ENCODE measurements at places on chromosomes 1 and 21. TPM values are rescaled to one million over a fixed set of nuclear protein-coding genes. Genes with fewer than 3 reads are reported as not detected.

GRCh38 chr1:47137198-47137597 is at the start of gene CYP4A22:
Gene CYP4A22 (plus strand): TSS chr1:47137441. CDS start chr1:47137486, 45 bp downstream.
- DNase-seq = no peak

Gene CHODL
- polyA plus RNA-seq = 1.2 TPM

- no peak for DNase-seq
These were observed 11.0 kb upstream of the CASQ1 start for GRCh38 chr1:160179336-160179735.

DNA sequence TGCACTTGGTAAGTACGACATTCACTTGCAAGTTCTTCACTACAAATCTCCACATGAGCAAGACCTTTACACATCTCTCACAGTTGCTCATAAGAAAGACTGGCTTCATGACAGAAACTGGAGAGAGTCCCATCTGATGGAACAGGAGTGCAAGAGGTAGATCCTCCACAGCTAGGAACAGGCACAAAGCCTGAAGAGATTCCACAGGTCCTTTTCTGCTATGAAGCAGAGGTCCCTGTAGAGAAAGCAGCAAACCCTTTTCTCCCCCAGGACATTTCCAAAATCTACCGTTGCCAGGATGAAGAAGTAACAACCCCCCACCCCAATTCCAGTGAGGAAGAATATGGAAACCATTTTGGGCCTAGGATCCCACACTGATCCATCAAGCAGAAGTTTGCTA is 47.3 kb downstream of the EIF4G3 start:
- DNase-seq = no peak

DNA sequence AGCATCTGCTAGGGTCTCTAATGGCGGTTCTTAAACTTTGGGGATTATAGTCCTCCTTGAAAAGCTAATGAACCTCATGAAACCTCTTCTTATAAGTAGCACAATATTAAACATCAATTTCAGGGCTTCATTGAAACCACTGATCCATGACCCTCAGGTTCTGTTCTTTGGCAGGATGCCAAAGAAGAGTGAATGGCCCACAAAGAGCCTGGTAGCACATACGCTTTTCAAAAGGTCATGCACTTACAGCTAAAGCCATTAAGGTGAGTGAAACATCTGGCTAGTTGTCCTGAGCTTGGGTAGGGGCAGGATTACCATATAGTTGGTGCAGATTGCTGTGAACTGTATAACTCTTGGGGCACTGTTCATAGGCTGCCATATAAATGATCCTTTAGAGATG is 42.3 kb downstream of the MDM4 start:
- DNase-seq = no peak

Gene PGBD5
- polyA plus RNA-seq = 1.6 TPM

Gene MCOLN2
- polyA plus RNA-seq = 3.2 TPM

DNA sequence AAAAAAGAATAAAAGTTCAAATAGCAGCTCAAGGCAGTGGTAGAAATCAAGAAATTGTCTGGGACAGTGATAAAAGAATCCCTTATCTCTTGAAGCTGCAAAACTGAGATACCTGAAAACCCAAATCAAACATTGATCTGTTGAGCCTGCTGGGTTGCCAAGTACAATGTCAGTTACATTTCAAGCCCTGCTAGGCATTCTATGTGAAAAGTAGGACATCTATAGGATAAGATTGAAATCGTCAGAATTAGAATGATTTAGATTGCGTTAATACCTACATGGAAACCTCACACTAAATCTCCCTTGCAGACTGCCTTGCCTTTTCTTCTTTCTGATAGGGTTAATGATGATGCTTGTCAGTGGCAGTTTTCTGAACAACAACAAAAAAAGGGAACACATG is 1684.4 kb upstream of the B3GALT2 start:
- DNase-seq = no peak

Gene IVNS1ABP
- 173 TPM for polyA plus RNA-seq

- DNase-seq = no peak
These were observed 1.4 kb upstream of the KCNJ6 start for GRCh38 chr21:37917612-37918011.

DNA sequence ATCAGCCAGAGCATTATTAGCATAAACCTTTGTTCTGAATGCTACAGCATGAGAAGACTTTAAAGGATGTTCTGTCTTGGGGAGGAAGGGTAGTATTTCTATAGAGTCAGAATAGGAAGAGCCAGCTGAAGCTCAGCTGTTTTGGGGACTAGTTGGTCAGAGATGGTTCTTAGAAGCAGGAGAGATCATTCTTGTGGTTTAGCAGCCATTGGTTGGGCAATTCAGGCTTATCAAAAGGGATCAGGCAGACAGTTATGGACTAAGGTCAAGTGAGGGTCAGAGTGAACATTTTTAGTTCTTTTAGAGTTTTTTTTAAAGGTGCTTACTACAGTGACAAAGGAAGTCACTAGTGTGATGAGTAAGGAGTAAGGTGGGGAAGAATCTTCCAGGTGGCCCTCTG is 245.5 kb downstream of the RPS6KC1 start:
- DNase-seq = no peak

Gene SMCP
- polyA plus RNA-seq = not detected
